ENCODE measurements at places on chromosomes 5 and 9.

- DNase-seq: no peak
Measured at GRCh38 chr5:116750631-116751580, 176.3 kb upstream of the SEMA6A start.

DNA sequence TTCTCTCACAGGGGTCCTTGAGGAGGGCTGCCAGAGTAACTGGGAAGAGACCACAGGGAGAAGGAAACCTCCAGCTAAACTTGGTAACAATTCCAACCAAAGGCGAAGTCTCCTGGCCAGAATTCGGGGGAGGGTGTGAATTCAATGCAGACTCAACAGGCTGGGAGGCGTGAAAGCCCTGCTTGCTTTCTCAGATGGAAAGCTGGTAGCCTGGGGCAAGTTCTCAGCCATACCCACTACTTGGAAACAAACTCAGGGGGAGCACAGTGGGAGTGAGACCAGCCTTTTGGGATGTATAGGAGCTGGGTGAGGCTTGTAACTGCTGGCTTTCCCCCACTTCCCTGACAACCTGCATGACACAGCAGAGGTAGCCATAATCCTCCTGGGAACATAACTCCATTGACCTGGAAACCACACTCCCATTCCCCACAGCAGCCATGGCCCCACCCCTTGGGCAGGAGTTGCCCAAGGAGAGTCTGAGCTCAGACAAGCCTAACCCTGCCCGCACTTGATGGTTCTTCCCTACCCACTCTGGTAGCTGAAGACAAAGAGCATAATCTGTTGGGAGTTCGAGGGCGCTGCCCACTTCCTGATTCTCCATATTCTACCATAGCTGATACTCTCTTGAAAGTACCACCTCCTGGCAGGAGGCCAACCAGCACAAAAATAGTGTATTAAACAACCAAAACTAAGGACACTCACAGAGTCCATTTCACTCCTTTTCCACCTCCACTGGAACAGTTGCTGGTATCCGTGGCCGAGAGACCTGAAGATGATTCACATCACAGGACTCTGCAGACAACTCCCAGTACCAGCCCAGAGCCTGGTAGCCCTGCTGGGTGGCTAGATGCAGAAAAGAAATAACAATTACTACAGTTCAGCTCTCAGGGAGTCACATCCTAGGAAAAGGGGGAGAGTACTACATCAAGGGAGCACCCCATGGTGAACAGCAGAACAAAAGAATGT, 123.8 kb downstream of the FAM170A start:
- no peak for DNase-seq

- DNase-seq: no peak
Measured at GRCh38 chr5:92019376-92019990, 636.4 kb upstream of the ARRDC3 start.

DNA sequence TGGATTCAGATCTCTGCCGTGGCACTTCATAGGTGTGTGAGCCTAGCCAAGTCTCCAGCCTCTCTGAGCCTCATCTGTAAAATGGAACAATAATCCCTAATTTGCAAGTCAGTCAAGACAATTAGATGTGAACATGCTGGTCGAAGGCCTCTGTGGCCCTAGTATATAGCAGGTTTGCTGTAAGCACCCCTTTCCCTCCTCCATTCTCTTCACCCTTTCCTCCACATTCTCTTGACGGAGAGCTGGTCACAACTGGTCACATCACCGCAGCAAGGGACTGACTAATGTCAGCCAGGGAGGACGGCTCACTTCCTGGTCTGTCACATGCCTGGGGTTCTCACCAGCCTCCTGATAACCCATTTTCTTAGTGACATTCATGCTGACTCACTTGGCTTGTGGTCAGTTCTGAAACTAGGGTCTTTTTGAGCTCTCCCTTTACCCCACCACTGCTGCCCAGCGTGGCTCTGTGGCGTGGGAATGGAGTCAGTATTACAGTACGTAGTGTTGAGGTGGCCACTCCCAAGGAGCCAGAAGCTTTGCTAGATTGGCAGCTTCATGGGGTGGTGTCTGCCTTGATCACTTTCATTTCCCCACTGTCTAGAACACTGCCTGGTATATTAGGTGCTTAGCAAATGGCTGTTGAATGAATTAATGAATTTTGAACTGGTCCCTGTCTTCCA, 47.8 kb downstream of the ERGIC1 start:
- DNase-seq: no peak

DNA sequence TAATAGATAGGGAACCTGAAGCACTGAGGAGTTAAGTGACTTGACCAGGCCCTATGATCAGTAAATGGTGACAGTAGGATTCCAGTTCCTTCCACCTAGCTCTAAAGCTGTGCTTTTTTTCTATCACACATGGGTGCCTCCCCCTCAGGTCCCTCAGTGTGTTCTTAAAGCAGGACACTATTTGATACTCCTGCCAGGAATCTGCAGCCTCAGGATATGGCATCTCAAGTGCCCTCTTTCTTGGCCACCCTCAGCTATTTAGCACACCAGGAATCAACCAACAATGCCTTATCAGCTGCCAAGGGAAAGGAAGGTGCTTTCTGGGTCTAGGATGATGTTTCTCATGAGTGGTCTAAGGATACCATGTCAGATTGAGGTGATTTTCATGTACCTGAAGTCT, 49.1 kb downstream of the MACROH2A1 start:
- no peak for DNase-seq

DNA sequence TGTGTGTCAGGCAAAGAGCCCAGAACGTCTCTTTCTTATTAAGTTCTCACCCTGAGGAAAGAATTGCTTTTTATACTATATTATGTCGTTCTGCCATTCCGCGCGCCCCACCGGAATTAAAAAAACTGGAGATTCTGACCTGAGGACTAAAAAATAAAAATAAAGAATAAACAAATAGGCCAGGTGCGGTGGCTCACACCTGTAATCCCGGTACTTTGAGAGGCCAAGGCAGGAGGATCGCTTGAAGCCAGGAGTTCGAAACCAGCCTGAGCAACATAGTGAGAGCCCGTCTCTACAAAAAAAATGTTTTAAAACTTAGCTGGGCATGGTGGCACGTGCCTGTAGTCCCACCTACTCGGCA, 677 bp upstream of the DYNC2I2 start:
- no peak for DNase-seq

DNA sequence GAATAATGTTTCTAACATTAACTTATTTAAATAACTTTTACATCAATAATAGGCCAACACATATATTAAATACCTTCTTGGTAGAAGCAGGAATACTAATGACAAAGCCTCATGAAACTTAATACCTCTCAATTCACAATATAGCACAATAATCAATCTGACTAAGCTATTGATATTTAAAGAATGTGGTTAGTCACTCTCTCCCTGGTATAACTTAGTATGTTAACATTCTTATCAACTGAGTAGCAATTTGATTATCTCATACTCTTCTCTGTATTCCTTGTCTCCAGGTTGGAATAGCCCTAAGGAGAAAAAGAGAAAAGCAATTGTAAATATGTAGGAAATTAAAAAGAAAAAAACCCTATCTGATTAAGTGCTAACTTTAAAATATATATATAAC, 4.9 kb upstream of the PGGT1B start:
- no peak for DNase-seq

DNA sequence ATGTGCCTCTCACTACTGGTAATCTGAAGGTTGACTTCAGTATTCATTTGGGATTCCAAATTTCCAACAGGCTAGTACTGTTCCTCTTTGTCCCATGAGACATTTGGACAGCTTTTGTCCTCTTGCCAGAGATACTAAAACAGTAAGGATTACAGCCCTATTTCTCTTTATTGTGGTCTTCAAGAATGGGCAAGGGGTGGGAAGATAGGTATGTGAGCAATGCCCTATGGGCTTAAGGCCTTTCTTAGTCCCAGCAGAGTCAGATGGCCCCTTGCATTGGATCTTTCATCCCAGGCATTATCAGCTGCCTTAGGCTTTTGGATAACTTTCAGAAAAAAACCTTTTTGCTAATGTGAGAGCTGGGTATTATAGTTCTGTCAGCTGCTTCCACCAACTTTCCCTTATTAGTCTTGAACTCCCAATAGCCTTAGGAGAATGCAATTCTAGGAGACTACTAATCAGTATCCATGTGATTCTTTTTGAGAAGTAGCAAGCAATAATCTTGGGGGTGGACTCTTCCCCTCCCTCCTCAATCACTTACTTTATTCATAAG, 361.1 kb upstream of the NUDT12 start:
- no peak for DNase-seq

GRCh38 chr9:116860509-116861120, 173.5 kb downstream of the TRIM32 start:
- DNase-seq: no peak

- DNase-seq: no peak
Measured at GRCh38 chr5:34923694-34924461, 5.5 kb upstream of the DNAJC21 start.

- DNase-seq: no peak
Measured at GRCh38 chr9:28999057-28999456, 1425.8 kb upstream of the C9orf72 start.

Data from esophagus squamous epithelium (tissue), 5 donors.